ENCODE measurements at places on chromosomes 3 and 15. TPM values are rescaled to one million over a fixed set of nuclear protein-coding genes. Genes with fewer than 3 reads are reported as not detected.

The LRRN1 gene
- 0.19 TPM for total RNA-seq

The PODXL2 gene
- total RNA-seq, result 3.4 TPM

The SEMA7A gene
- 215 TPM for total RNA-seq

The ATP10A gene
- 27.0 TPM for total RNA-seq

The TNNC1 gene
- total RNA-seq, result 0.46 TPM

The FBN1 gene
- total RNA-seq, result 0.22 TPM

The TUSC7 gene
- not detected for total RNA-seq

DNA sequence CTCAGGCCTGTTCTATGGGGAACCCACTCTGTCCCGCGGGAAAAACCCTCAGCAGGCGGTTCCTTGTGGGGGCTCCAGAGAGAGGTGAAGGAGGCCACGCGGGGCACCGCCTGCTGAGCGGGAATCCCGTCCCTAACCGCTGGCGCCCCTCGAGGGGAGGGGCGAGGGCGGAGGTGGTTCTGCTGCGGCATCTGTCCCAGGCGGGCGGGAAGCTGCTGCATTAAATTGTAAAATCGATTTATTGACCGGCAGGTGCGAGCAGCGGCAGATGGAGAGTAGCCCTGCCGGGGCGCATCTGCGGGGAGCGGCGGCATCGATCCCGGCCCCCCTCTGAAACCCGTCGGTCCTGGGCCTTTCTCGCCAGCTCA, 3.7 kb upstream of the DLL4 start:
- no peak for DNase-seq

GRCh38 chr3:155392138-155392537, 98.7 kb upstream of the STRIT1 start:
- no peak for DNase-seq

DNA sequence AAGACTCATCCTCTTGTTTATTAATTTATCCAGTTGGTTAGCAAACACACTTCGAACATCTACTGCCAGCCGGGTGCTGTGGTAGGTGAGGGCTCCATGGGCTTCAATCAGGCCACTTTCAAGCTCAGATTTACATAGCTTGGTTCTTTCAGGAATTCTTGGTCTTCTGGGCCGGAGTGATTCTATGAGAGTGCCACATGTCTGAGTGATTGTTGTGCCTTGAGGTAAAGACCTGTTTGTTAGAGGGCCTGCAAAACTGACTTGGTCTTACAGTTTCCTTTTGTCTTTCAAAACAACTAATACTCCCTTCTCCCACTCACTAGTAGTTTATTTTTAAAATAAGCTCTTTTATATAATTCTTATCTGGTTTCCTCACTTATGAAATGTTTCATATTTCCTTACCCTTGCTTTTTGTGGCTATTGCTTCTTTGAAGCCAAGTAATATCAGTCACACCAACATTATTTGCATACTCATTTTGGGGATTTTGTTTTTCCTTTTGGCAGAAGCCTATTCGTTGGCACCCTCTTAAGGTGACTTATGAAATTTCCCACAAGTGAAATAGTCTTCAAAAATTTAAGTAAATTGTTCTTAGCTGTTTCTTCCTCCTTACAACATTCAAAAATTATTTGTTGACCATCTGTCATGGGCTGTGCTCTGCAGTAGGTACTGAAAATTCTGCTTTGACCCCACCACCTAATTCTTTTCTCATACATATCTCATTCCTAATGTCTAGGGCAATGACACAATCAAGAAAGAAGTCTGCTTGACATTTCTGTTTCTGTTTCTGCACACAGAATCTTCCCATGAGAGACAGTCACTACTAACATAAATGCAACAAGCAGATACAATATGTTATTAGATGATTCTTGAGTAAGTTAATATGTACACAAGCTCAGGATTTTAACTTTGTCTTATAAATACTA, 120.2 kb downstream of the LRRC28 start:
- DNase-seq, result no peak

- no peak for DNase-seq
Measured at GRCh38 chr3:148077318-148077923, 620.3 kb upstream of the AGTR1 start.

DNA sequence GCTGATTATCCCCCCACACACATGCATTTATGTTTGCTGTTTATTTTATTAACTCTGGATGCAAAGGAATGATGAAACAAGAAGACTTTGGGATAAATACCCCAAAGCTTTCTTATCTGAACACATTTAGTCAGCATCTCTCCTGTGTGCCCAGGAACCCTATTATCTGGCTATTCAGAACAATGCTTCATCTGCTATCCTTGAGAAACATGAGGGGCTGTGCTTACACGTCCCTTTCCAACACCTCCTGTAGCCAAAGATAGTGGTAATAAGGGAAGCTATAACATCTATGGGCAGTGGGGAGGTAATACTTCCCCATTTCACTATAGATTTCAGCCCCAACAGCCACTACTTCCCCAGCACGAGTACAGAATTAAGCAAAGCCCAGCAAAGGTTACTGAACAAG, 94.7 kb downstream of the SSR3 start:
- DNase-seq, result no peak

- peak; percentile 65 for DNase-seq
Measured at GRCh38 chr15:76973362-76973743, 21.6 kb upstream of the PSTPIP1 start.

DNA sequence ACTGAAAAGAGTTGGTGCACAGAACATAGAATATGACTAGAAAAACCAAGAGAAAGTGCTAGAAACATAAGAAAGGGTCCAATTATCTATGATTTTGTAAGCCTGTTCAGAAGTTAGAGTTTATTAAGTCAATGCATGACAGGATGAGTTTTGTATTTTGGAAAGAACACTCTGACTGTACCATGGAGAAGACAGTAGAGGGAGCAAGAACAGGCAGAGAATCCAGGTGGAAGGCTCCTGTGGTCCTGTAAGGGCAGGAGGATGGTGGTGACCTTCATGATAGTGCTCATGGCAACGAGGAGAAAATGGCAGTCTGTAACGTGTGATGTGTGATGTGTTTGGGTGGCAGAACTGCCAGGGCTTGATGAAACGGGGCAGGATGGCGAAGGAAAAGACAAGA, 249.1 kb downstream of the CTNNB1 start:
- no peak for DNase-seq

GRCh38 chr3:2656806-2657777, 453.1 kb downstream of the IL5RA start:
- no peak for DNase-seq

DNA sequence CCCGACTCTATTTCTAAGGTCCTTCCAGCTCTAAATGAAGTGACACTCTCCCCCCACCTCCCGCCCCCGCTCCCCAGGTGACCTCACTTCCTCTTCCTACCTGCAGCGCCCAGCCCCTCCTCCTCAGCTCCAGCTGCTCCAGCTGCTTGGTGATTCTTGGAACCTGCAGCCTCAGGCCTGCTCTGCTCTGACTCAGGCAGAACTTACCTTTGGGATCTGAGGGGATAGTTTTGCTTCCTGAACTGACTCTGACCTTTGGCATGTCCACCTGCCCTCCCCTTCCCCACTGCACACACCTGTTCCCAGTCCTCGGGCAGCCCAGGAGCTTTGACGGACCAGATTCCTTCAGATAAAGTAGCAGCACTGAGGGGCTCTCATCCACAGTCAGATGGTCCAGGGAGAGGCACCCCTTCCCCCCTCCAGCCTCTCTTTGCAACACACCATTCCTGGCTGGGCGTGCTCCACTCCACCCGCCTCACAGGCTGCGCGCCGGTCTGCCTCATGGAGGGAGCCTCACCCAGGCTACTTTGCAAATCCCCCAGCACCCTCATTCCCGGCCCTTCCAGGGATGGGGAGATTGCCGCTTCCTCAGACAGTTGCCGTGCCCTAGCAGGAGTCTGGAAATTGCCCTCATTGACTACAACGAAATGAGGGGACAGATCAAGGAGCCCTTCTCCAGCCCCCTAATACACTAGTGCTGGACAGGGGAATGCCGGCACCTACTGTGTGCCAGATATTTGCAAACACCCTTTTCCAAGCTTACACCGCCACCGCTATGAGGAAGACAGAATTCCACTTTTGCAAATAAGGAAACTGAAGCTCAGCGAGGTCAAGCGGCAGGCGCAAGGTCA, 692 bp upstream of the C15orf39 start:
- DNase-seq, result peak; percentile 58

- no peak for DNase-seq
Measured at GRCh38 chr3:186413615-186414415, 51.8 kb upstream of the DGKG start.

- DNase-seq, result no peak
Measured at GRCh38 chr3:120475722-120476377, 25.1 kb upstream of the FSTL1 start.

- DNase-seq, result no peak
Measured at GRCh38 chr3:31723701-31724100, 191.0 kb downstream of the STT3B start.

GRCh38 chr3:94779699-94780098, 716.8 kb downstream of the NSUN3 start:
- no peak for DNase-seq

DNA sequence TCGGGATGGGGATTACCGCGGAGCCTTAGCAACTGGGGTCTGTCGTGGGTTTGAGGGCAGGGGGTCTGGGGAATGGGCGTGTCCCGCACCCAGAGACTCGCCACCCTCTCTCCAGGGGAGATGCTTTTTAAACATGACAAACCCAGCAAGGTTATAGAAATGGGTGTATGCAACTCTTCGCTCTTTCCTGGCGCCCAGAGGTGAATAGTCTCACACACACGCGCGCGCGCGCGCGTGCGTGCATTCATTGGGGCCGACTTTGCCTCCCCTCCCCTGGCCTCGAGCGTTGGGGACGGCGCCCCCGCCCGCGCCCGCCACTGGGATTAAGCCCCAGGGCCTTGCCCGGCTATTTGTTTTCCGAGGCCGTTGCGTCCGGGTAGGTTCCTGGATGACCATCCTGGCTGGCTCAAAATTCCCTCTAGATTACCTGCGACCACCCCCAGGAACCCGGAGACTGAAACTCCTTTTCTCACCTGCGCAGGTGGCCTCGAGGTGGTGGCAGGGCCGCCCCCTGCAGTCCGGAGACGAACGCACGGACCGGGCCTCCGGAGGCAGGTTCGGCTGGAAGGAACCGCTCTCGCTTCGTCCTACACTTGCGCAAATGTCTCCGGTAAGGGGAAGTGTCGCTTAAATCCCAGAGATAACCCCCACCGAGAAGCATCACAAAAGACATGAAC, 777 bp downstream of the GPR160 start:
- peak; percentile 18 for DNase-seq

DNA sequence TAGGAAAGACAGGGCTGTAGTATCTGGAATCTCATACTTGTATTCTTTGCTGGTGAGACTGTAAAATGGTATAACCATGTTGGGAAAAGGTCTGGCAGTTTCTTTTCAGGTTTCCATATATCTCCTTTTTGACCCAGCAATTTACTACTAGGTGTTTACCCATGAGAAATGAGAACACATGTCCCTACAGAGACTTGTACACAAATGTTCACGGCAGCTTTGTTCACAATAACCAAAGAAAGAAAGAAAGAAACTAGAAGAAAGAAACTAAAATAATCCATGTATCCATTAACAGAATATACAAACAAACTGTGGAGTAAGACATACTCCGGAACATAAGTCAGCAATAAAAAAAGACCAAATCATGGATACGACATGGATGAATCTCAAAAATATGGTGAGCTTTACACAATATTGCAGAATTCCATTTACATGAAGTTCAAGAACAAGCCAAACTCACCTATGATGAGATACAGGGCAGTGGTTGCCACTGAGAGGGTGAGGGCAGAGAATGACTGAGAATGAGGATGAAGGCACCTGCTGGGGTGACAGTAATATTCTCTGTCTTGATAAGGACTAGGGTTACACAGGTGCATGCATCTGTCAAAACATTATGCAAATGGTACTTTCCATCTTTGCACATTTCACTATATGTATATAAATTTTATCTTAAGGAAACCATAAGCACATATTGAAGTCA, 2.7 kb downstream of the RFTN1 start:
- no peak for DNase-seq
